ENCODE measurements at places on chromosomes 4 and X.

DNA sequence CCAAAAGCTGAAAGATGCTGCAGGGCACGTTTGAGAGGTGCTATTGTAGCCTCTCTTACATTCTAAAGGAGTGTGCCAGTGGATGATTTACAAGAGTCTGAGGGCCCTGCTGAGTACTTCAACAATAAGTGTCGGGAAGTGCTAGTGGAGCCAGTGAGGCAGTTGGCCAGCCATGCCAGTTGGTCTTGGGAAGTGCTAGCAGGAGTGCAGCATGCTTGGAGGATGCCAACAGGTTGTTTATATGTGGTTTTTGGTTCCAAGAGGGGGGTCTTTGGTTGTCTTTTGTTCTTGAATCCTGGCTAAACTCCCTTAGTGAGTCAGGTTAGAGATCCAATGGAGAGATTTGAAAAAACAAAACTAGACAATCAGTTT lies 335.3 kb downstream of the PABPC4L start:
- DNase-seq = no peak

DNA sequence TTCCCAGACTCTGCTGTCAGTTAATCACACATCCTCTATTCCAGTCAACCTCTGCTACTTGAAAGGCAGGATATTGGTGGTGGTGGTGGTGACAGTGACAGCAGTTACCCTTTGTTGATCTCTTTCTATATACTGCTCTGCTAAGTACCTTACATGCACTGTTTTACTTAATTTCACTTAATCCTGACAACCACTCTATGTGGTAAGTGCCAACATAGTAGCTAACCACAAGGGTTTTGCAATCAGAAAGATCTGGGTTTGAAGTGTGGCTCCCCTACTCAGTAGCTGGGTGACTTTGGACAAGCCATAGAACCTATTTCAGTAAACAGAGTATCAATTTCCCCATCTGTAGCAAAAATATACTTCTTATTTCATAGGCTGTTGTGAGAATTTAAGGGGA lies 24.2 kb upstream of the F9 start:
- no peak for DNase-seq

DNA sequence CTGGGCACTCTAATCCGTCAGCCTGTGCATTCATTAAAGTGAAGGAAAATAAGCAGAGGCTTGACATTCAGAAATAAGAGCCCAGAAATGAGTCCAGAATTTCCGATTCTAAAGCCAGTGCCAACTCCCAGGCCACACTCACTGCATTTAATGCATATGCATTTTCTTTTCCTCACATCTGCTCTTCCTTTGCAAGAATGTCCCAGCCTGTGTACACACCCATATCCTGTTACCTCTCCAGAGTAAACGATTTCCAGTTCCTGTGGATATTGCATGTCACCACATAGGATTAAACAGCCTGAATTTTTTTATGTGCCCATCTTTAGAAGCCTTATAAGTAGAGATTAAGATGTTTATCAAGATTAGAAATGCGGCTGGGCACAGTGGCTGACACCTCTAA lies 27.5 kb downstream of the ARX start:
- no peak for DNase-seq

- DNase-seq = no peak
Measured at GRCh38 chr4:15250021-15250441, 177.8 kb upstream of the C1QTNF7 start.

GRCh38 chr4:17726911-17727310 lies 54.5 kb downstream of the FAM184B start:
- DNase-seq = no peak

- DNase-seq = no peak
Measured at GRCh38 chr4:87624698-87625097, 16.4 kb downstream of the DSPP start.

DNA sequence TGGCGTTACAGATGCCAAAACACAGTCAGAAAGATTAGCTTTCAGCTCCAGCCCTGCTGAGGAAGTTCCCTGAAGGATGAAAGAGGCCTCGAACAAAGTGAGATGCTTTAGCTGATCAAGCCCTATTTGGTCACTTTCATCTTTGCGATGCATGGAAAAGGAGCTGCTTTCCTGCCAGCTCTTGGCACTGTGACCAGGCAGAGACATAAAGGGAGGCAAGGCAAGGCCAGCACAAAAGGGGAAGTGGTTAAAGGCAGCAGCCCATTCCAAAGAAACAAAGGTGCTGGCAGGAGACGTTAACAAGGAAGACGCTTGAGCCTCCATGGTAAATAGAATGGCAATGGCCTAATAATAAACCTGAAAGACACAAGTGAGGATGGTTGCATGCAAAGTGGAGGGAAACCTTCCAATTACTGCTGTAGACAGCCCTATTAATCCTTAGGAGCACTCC lies 617.1 kb upstream of the INTU start:
- DNase-seq = no peak

DNA sequence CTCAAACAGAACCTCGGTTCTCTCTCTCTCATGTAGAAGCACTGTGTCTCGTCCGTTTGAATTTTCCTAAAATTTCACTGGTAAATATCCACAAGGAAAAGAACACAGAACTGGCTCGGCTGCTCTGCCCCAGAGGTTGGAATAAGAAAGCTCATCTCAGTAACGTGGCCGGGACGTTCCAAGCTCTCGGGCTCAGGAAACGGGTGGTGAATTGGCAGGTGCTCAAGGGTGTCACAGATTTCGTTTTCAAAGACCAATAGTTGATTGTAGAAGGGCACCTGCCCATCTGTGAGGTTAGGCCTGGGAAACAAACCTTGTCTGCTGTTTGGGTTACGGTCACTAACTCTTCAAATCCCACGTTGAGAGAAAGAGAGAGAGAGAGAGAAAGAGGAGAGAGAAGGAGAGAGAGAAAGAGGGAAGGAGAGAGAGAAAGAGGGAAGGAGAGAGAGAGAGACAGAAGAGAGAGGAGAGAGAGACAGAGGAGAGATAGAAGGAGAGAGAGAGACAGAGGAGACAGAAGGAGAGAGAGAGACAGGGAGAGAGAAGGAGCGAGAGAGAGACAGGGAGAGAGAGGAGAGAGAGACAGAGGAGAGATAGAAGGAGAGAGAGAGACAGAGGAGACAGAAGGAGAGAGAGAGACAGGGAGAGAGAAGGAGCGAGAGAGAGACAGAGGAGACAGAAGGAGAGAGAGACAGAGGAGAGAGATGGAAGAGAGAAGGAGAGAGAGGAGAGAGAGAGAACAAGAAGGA lies 106.6 kb downstream of the CRLF2 start:
- DNase-seq = no peak

DNA sequence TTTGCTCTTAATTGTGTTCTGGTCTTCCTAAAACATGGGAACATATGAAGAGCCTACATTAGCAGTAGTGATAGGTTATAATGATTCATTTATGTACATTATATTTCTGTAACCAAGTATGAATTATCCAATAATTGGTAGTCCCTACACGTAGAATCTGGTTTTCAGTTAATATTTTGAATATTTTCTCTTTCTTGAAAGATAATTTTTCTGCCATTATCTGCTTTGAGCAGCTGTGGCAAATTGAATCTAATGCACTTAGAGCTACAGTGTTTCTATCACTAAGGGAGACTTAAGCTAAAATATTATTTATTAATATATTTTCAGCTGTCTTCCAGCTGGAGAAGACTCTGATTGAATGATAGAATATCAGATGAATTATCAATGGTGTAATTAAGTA lies 21.0 kb downstream of the CEP44 start:
- no peak for DNase-seq

- no peak for DNase-seq
Measured at GRCh38 chr4:12852338-12853307, 631.5 kb downstream of the RAB28 start.
